ENCODE measurements at places on chromosomes 6 and 20.

- DNase-seq = no peak
Measured at GRCh38 chr6:97095311-97095850, 170.9 kb downstream of the KLHL32 start.

DNA sequence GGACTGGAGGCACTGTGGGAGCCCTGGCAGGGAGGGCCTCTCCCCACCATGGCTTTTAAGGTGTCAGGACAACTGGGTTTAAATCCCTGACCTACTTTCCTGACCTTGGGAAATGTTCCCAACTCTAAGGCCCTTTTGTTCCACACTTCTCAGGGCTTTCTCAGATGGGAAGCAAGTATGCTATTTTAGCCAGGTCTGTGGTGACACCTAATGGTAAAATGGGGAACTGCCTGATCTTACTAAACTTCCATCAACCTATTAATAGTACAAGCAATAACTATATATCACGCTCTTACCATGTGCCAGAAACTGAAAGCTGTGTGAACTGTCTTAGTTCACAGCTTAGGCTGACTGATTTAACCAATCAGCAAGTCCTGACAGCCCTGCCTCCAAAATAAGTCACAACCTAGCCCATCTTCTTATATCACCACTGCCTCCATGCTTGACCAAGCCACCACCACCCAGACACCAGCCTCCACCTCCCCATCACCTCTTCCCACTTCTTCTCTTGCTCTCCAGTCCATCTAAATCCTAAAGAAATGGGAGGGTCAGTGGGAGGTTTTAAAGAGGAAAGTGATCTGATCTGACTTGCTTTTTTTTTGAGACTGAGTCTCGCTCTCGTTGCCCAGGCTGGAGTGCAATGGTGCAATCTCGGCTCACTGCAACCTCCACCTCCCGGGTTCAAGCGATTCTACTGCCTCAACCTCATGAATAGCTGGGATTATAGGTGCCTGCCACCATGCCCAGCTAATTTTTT is 6.9 kb upstream of the BLCAP start:
- DNase-seq = peak; percentile 46

DNA sequence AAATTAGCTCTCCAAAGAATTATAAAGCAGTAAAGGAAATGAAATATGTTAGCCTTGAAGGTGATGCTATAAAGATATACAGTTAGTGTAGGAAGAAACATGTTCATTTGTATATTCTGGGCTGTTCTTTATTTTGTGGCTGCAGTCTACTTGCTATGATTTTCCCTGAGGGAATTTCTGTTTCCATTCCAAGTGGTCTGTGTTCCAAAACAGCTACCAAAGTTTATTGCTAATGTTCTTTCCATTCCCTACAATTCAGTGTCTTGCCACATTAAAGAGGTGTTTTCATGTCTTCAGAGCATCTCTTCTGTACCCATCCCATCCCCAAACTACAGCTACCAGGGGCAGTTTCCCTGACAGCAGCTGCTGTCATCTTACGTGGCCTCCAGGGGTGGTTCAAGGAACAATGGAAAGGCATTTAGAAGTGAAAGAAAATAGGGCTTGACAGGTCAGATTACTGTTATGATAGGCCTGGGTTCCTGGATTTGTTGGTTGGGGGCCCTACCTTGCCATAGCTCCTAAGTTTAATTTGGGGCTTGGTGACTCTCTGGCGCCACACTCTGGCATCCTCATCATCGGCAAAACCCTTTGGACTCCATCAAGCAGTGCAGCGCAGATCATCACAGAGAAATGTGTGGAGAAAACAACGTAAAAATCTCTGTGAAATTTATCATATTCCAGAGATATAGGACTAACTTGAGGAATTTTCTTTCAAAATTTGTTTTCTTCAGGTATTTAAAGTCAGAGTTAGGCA is 33.8 kb upstream of the AIG1 start:
- DNase-seq = peak; percentile 37

DNA sequence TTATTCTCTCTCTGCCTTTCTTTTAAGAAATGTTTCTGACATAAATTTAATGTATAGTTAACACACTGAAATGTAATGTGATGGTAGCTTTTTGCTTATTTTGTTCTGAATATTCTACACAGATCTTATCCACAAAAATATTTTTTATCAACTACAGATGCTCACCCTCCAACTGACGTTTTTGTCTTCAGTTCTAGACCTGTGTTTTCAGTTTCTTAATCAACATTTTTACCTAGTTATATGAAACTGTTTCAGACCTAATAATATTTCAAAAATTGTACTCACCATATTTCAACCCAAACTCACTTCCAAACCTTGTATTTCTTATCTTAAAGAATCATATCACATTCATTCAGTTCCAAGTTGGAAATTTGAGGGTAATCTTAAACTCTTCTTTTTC is 452.8 kb downstream of the RFPL4B start:
- DNase-seq = no peak

GRCh38 chr20:31682352-31682751 is 40.3 kb downstream of the BCL2L1 start:
- no peak for DNase-seq

All from stimulated activated naive CD8-positive, alpha-beta T cell treated with anti-CD3 and anti-CD28 coated beads, Interleukin-15, amount 100 ng/mL, for 72 hours (primary cell).